ENCODE measurements at places on chromosomes 13 and 19. TPM values are rescaled to one million over a fixed set of nuclear protein-coding genes. Genes with fewer than 3 reads are reported as not detected.
A peak's percentile ranks its signal among the peaks of the same experiment; 100 is the strongest.

Gene NDUFB7
- total RNA-seq = 177 TPM

Gene GCDH
- 27.3 TPM for total RNA-seq

- H3K36me3 ChIP-seq = no peaks in the 10 kb centered on the region
- H3K27ac ChIP-seq = no peak overlapping the region
- DNase-seq = peak; percentile 67
- no peaks in the 10 kb centered on the region for H3K27me3 ChIP-seq
- no peak overlapping the region for H3K4me3 ChIP-seq
- peaks cover 6% of the 10 kb centered on the region for H3K4me1 ChIP-seq
These were observed 125.2 kb downstream of the LACC1 start for GRCh38 chr13:44004878-44005277.

Gene ZNF729
- total RNA-seq = not detected

DNA sequence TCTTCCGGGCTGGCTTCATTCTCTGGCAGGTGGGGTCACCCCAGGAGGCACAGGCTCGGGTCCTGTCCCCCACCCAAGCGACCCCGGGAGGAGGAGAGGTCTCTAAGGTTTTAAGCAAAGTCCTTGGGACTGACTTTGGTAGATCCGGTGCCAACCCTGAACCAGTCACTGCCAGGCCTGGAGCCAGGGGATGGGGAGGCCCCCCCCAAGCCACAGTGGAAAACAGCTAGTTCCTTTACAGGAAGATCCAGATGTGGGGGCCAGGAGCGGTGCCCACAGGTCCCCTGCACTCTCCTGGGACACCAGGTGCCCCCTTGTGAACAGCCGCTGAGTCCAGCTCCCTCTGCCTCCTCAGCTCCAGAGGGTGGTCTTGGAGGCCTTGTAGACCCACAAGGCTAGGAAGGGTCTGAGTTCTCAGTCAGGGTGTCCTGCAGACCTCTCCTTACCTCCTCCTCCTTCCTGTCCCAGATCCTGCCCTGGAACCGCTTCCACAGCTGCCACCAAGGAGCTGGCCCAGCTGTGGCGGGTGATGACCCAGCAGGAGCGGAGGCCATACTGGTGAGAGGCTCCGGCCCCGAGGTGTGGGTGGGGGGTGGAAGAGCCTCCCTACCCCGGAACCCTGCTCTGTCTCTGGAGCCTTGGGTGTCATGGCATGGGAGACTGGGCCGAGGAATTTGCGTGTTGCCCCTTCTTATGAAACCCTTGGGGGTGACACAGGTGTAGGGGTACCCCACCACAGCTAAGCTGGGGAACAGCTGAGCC, 6.0 kb downstream of the SIX5 start:
- H3K4me1 ChIP-seq = peaks cover 6% of the 10 kb centered on the region
- no peak overlapping the region for H3K4me3 ChIP-seq
- no peaks in the 10 kb centered on the region for H3K36me3 ChIP-seq

DNA sequence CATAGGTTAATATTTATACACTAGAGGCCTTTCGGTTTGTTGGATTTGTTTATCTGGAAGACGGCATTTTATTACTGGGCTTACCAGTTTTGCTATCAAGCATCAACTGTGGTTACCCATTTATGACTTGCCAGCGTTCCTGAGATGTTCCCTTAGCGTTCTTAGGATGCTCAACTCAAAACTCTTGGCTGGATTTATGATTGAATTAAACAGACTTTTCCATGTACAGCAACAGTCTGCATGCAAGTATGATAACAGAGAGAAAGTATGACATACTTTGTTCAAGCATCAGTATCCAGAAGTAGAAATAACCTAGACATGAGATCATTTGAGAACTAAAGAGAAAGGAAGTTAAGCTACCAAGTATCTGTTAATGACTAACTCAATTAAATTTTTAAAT, 29.9 kb upstream of the RNF113B start:
- no peak overlapping the region for H3K4me3 ChIP-seq
- DNase-seq = no peak
- H3K36me3 ChIP-seq = no peaks in the 10 kb centered on the region
- no peaks in the 10 kb centered on the region for H3K27me3 ChIP-seq

DNA sequence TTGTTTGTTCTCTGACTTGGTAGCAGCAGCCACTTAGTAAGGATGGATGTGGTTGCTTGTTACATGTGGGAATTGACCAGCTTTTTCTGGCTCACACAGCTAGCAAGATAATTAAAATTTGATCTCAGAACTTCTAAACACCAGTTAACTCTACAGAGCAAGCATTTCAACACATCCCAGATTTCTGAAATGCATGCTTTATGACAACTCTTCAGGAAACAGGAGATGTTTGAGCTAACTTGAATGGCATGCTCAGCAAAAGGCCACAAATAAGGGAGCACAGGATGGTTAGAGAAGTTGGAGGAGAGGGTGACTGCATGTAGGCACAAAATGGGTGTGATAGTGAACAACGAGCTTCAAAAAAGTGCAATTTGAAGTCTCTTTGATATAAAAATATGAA, 167.1 kb upstream of the SPRY2 start:
- no peak overlapping the region for H3K4me3 ChIP-seq
- H3K4me1 ChIP-seq = no peaks in the 10 kb centered on the region
- DNase-seq = no peak

Gene WDR87
- not detected for total RNA-seq

Gene PSG2
- not detected for total RNA-seq

GRCh38 chr13:94598281-94598680, 2.3 kb upstream of the TGDS start:
- H3K27me3 ChIP-seq = no peaks in the 10 kb centered on the region
- H3K36me3 ChIP-seq = no peaks in the 10 kb centered on the region
- H3K4me1 ChIP-seq = peaks cover 26% of the 10 kb centered on the region
- no peak for DNase-seq
- H3K4me3 ChIP-seq = no peak overlapping the region

DNA sequence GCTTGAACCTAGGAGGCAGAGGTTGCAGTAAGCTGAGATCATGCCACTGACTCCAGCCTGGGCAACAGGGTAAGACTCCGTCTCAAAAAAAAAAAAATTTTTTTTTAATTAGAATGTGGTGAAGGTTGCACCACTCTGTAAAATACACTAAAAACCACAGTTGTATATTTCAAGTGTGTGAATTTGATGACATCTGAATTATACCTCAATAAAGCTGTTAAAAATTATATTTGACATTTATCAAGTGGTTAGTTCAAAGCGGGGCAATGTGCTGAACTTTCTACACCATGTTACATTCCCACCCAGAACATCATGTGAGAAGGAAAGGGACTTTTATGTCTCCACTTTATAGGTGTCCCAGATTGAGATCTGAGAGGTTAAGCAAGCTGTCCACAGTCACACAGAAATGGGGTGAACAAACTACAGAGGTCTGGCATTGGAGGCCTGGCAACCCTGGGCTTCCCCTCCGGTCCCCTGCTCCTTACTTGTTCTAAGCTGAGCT, 5.9 kb upstream of the S1PR5 start:
- H3K27me3 ChIP-seq = peaks cover 16% of the 10 kb centered on the region
- H3K36me3 ChIP-seq = no peaks in the 10 kb centered on the region
- no peak for DNase-seq
- no peak overlapping the region for H3K27ac ChIP-seq
- no peaks in the 10 kb centered on the region for H3K4me1 ChIP-seq

DNA sequence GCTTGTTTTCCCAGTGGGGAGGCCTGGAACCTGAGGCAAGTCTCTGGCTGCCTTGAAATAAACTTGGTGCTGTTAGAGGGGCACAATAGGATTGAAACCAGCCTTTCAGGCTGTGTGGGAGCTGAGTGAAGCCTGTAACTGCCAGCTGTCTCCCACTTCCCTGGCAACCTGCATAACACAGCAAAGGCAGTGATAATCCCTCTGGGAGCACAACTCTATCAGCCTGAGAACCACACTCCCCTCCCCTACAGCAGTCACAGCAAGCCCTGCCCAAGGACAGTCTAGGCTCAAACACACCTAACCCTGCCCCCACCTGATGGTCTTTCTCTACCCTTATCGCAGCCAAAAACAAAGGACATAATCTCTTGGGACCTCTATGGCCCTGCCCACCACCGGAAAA, 683.8 kb upstream of the ATXN8OS start:
- no peak for DNase-seq
- H3K27ac ChIP-seq = no peak overlapping the region
- H3K36me3 ChIP-seq = no peaks in the 10 kb centered on the region
- H3K4me3 ChIP-seq = no peak overlapping the region
- H3K27me3 ChIP-seq = no peaks in the 10 kb centered on the region
- no peaks in the 10 kb centered on the region for H3K4me1 ChIP-seq

- no peaks in the 10 kb centered on the region for H3K36me3 ChIP-seq
- no peaks in the 10 kb centered on the region for H3K27me3 ChIP-seq
- peak overlapping the region; percentile 94 for H3K27ac ChIP-seq
- H3K4me1 ChIP-seq = peaks cover 63% of the 10 kb centered on the region
These were observed 58.2 kb downstream of the NUFIP1 start for GRCh38 chr13:44930963-44931623.

Gene PAF1
- total RNA-seq = 53.6 TPM

GRCh38 chr13:86445206-86445605, 646.0 kb upstream of the SLITRK6 start:
- H3K4me3 ChIP-seq = no peak overlapping the region
- no peaks in the 10 kb centered on the region for H3K36me3 ChIP-seq
- H3K4me1 ChIP-seq = no peaks in the 10 kb centered on the region
- no peaks in the 10 kb centered on the region for H3K27me3 ChIP-seq
- DNase-seq = no peak
- no peak overlapping the region for H3K27ac ChIP-seq

- no peak overlapping the region for H3K27ac ChIP-seq
- H3K4me3 ChIP-seq = no peak overlapping the region
- H3K4me1 ChIP-seq = no peaks in the 10 kb centered on the region
- no peaks in the 10 kb centered on the region for H3K36me3 ChIP-seq
- H3K27me3 ChIP-seq = no peaks in the 10 kb centered on the region
These were observed 196.5 kb downstream of the TEX29 start for GRCh38 chr13:111516712-111517640.

Gene ZNF548
- total RNA-seq = 7.8 TPM

GRCh38 chr19:18612772-18613588, at the start of gene TMEM59L:
TSS of gene TMEM59L (plus strand) at chr19:18612870. CDS start at chr19:18612959, 89 bp downstream.
- DNase-seq = no peak
- H3K4me3 ChIP-seq = no peak within 1 kb of the TSS
- H3K36me3 ChIP-seq = no peaks in the 10 kb centered on the region
- peaks cover 64% of the 10 kb centered on the region for H3K27me3 ChIP-seq
- no peak within 1 kb of the TSS for H3K27ac ChIP-seq

DNA sequence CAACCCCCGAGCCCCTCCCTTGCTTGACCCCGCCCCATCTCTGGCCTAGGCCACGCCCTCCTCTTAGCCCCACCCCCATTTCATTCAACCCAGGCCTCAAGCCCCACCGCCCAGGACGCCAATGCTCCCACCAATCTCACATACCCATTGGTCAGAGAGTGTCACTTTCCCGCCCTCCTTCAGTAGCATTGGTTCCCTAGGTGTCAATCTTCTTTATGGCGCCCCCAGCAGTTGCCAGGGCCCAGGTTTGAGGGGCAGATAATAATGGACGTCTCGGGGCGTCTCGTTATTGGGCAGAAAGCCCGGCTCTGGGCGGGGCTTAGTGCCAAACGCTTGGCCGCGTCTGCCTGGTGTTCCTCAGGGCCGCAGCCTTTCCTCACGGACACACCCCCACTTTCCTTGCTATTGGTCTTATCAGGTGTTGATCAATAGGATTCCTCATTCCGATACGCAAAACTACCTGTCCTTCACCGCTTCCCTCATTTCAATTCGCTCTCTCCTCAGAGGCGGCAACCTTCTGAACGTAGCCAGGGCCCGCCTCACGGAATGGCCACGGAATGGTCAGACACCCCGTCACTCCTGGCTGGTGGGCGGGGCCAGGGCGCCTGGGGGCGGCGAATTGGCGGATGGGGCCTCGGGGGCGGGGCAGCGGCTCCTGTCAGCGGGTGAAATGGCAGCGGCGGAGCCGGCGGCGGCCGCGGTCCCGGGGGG, at the start of gene EVI5L:
EVI5L (plus strand) TSS at position 658 of the 711 bp plus-strand sequence. CDS start 16,325 bp downstream, outside the sequence.
- peak; percentile 100 for DNase-seq
- peak within 1 kb of the TSS; percentile 55 for H3K4me3 ChIP-seq
- H3K36me3 ChIP-seq = no peaks in the 10 kb centered on the region

- no peaks in the 10 kb centered on the region for H3K4me1 ChIP-seq
- H3K27me3 ChIP-seq = peaks cover 3% of the 10 kb centered on the region
- no peak overlapping the region for H3K4me3 ChIP-seq
- H3K27ac ChIP-seq = no peak overlapping the region
These were observed 90.0 kb downstream of the RNASEH2B start for GRCh38 chr13:50999641-51000040.

GRCh38 chr13:79455331-79455730, 25.6 kb upstream of the NDFIP2 start:
- no peaks in the 10 kb centered on the region for H3K27me3 ChIP-seq
- H3K27ac ChIP-seq = no peak overlapping the region
- no peak for DNase-seq
- H3K4me3 ChIP-seq = no peak overlapping the region
- peaks cover 17% of the 10 kb centered on the region for H3K4me1 ChIP-seq

GRCh38 chr13:31011901-31012654, 79.6 kb downstream of the TEX26 start:
- H3K27ac ChIP-seq = no peak overlapping the region
- H3K27me3 ChIP-seq = peaks cover 10% of the 10 kb centered on the region
- no peaks in the 10 kb centered on the region for H3K4me1 ChIP-seq
- H3K36me3 ChIP-seq = no peaks in the 10 kb centered on the region
- no peak for DNase-seq
- H3K4me3 ChIP-seq = no peak overlapping the region

- H3K27me3 ChIP-seq = no peaks in the 10 kb centered on the region
- no peak for DNase-seq
- H3K27ac ChIP-seq = no peak overlapping the region
- H3K4me1 ChIP-seq = no peaks in the 10 kb centered on the region
- no peaks in the 10 kb centered on the region for H3K36me3 ChIP-seq
These were observed 133.5 kb downstream of the DNAJC15 start for GRCh38 chr13:43156916-43157315.

Gene INSR
- 19.5 TPM for total RNA-seq

DNA sequence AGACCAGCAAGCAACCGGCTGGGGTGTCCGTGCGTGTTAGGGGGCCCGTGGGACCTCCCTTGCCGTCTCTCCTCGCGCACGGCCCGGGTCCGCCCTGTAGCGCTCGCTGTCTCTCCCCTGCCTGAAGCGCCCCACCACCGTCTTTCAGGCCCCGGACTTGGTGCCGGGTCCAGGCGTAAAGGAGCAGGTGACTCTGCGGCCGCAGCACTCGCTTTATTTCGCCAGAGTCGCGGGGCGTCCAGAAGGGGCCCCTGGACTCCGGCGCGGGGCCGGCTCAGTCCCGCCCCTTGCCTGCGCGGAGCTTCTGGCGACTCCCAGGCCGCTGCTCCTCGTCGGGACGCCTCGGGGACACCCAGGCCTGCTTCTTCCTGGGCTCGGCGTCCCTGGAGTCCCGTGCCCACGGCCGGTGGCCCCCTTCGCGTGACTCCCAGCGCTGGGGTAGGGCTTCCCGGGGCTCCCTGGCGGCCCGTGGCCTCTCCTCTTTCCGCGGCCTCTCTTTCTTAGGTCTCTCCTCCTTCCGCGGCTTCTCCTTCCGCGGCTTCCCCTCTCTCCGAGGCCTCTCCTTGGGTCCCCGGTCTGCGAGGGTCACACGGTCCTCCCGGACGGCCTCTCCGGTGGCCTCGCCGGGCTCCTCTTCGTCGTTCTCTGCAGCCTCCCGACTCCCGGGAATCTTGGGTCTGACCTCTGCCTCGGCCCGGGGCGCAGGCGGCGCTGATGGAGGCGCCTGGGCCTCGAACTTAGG, 3.1 kb downstream of the AMH start:
- no peak overlapping the region for H3K4me3 ChIP-seq
- peaks cover 40% of the 10 kb centered on the region for H3K27me3 ChIP-seq
- peaks cover 9% of the 10 kb centered on the region for H3K36me3 ChIP-seq
- peaks cover 11% of the 10 kb centered on the region for H3K4me1 ChIP-seq
- no peak for DNase-seq
- H3K27ac ChIP-seq = no peak overlapping the region

Data from endothelial cell of umbilical vein (primary cell).